Stimulated activated CD8-positive, alpha-beta memory T cell treated with anti-CD3 and anti-CD28 coated beads, Interleukin-15, amount 100 ng/mL, for 24 hours (primary cell): ENCODE measurements at places on chromosomes 12 and 14.

DNA sequence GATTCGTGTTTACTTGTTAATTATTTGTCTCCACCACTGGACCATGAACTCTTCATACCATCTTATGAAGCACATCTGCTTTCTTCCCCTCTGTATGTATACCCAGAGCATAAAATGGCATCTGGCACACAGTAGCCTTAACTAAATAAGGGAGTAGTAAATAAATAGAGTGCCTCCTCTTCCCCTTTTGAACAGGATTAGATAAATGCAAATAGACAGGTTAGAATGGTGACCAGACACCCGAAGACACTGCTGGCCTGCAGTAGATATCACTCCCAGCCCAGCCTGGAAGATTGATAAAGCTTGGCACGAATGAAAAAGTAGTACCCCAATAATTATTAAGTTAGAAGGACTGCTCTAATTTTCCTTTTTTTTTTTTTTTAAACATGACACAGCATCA lies 6.9 kb downstream of the GALNT4 start:
- DNase-seq = no peak

DNA sequence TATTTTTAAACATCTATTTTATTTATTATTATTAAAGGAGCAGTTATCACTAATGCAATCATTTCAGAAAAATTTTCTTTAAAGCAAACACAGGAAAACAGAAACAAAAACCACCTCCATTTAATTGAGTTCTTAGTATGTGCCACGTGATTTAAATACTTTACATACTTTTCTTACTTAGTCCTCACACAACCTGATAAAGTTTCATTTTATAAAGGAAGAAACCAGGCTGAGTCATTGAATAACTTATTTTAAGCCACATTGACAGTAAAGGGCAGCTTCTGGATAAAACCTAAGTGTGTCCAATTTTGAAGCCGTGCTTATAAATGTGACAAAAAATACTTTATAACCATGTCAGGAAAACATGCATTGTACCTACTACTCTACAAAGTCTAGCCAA lies 57.1 kb upstream of the PCED1B start:
- DNase-seq = no peak

DNA sequence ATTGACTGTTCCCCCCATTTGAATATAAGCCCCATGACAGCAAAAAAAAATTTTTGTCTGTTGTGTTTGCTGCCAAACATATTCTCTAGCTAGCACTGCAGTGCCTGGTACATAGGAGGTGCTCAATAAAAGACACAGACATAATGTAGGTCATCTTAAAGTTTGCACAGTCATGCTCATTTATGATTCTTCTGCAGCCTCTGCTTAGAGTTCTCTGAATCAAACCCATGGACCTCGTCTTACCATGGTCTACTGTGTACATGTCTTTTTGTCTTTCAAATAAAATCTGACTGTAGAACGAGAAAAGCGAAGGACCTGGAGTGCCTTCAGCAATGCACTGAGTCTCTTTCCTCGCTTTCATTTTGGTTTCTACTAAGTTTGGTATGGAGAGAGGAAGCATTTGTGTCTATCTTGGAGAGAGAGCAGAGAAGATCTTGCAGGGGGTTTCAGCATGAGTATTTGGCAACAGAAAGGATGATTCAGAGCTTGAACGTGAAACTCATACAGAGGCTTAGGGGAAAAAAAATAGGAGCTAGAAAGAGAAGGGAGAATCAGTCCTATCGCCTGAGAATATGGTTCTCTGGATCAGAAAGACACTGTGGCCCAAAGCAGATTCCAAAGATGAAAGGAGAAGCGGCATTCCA lies 38.8 kb upstream of the TMCC3 start:
- no peak for DNase-seq

- no peak for DNase-seq
Observed at GRCh38 chr12:6033546-6033945, 88.5 kb upstream of the ANO2 start.

GRCh38 chr14:75182821-75183220 lies 6.4 kb upstream of the TMED10 start:
- no peak for DNase-seq
